Activated naive CD8-positive, alpha-beta T cell treated with anti-CD3 and anti-CD28 coated beads, Interleukin-2, amount 50 U/mL, for 16 hours (primary cell): ENCODE measurements at places on chromosomes 2 and 18.

- no peak for DNase-seq
These were observed 58.7 kb downstream of the PUM2 start for GRCh38 chr2:20291846-20292408.

DNA sequence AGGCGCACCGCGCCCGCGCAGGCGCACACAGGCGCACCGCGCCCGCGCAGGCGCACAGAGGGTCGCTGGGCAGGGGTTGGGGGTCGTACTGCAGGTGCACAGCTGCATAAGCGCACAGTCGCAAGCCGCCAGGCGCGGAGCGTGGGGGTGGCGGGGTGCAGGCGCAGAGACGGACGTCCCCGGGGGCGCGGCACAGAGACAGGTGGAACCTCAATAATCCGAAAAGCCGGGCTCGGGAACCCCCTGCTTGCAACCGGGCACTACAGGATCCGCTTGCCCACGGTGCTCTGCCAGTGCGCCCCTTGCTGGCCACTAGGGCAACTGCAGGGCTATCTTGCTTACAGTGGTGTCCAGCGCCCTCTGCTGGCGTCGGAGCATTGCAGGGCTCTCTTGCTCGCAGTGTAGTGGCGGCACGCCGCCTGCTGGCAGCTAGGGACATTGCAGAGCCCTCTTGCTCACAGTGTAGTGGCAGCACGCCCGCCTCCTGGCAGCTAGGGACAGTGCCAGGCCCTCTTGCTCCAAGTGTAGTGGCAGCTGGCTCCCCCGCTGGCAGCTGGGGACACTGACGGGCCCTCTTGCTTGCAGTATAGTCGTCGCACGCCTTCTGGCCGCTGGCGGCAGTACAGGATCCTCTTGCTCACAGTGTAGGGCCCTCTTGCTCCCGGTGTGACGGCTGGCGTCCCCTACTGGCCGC is 34.9 kb downstream of the FAM110C start:
- no peak for DNase-seq

- DNase-seq: no peak
These were observed 72.8 kb downstream of the SOWAHC start for GRCh38 chr2:109686921-109687320.

DNA sequence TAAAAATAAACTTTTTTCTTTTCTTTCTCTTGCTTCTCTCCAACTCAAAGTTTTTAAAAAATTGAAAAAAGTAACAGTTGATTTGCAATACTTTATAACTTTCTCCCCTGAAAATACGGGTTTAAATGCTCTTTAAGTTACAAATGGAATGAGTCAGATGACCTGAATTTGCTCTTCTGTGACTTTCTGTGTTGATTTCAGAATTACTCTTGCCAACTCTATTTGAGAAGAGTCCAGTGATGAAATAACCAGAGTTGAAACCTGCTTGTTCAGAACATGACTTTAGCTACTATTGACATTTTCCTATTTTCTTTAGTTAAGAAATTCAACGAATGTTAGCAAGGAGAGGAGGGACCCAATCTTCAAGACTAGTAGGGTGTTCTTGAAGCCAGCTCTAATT is 146.1 kb upstream of the ZSWIM2 start:
- no peak for DNase-seq

DNA sequence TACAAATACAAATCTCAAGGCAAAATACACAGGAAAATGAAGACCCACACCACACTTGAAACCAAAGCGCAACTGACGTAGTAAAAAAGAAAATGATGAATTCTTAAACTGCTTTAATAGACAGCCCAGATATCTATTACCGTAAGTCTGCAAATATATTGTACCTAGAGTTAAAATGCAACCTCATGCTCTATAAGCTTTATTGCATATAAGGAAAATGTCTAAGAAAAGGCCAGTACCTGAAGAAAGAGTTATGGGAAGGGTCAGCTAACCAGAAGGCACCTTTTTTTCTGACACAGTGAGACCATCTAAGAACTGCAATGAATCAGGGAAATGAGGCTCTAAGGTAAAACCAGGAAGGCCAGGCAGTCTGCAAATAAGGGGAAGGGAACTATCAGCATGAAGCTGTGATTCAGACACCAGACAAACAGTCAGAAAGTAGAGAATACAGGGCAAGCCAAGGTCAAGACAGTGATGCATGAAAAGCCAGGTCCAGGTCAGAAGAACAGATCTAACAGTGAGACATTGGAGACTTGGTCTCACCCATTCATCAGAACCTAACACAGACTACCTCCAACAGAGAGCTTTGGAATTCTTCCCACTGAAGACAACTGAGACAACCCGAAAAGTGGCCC is 46.9 kb downstream of the PDE11A start:
- DNase-seq: no peak

DNA sequence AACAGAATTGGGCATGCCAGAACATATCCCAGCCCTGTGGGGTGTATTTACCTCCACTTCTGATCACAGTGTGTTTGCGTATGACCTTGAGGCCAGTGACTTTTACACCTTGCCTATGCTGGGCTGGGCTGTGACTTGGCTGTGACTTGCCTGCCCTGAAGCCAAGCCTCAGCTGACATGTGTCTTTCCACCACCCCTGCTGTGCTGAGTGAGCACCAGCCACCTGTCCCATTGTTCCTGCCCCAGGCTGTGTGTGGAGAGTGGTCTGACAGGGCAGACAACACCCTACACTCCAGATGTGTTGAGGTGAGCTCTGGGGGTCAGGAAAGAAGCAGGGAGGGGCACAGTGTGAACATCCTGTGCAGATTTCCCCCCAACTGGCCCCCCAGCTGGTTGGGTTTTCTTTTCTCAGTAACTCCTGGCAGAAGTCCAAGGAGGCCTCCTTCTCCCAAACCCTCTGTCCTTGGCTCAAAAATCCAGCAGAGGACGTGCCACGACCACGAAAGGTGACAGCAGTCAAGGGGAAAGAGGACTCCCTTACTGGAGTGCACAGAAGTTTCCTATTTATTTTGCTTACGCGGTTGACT is 5.1 kb upstream of the STEAP3 start:
- DNase-seq: no peak
